AG10803 (cell line): ENCODE measurements at places on chromosomes 1 and 21.

DNA sequence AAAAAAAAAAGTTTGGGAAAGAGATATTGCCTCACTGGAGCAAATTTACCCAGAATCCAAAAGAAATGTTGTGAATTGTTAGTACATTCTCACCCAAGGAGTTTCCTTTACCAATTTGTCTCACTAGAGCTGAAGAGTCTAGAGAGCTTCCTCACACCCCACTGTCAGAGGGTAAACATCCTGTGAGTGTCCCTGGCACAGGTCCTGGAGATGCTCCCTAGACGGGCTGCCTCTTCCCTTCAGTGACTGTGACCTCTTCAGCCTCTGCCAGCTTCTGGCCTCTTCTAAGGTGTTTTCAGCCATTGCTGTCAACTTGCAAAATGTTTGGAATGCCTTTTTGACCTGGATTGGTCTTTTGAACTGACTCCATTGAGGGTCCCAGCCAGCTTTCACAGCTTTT lies 159.4 kb downstream of the DHRS3 start:
- DNase-seq = peak; percentile 40

DNA sequence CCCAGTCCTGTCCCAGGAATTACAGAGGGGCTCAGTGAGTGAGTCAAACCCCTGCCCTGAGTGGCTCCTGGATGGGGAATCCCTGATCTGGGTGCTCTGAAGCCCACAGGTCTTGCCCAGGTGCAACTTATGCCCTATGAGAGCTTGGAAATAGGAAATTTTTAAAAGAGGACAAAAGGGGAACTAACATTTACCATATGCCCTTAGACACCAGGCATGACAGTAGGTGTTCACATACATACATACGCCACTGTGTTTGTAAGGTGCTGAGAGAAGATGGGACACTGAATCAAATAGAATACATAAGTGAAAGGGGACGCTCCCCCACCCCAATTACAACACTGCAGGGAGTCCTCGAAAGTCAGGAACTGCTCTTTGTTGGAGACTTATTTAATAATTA lies 1.4 kb downstream of the CFAP45 start:
- no peak for DNase-seq

DNA sequence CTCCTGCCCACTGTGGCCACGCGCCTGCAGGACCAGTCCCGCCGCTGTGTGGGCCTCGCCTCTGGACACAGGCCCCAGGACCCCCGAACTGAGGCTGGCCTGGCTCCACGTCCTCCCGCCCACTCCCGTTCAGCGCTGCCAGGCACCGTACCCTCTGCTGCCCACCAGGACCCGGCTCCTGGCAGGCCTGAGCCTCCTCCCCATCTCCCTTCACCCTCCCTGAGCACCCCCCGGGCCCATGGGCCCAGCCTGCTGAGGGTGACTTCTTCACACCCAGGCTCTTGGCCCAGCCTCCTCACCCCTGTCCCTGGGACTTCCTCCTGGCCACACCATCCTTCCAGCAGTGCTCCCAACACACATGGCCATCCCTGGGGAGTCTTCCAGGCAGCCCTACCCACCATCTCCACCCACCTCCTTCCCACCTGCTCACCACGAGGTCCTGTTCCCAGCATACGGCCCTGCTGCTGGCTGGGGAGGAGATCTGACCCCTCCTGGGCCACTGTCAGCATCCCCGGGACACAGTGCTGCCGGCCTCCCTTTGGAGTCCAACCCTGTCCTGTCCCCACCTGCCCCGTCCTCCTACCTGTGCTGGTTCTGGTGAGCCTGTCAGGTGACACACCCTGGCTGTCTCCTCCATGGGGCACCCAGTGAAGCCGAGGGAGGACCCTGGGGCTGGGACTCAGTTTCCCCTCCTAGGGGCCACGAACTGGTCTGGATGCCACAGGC lies 53.7 kb downstream of the SLX9 start:
- no peak for DNase-seq

GRCh38 chr1:6124746-6125365 lies 55.3 kb downstream of the CHD5 start:
- no peak for DNase-seq

- DNase-seq = no peak
Observed at GRCh38 chr21:38054334-38054733, 138.1 kb upstream of the KCNJ6 start.

DNA sequence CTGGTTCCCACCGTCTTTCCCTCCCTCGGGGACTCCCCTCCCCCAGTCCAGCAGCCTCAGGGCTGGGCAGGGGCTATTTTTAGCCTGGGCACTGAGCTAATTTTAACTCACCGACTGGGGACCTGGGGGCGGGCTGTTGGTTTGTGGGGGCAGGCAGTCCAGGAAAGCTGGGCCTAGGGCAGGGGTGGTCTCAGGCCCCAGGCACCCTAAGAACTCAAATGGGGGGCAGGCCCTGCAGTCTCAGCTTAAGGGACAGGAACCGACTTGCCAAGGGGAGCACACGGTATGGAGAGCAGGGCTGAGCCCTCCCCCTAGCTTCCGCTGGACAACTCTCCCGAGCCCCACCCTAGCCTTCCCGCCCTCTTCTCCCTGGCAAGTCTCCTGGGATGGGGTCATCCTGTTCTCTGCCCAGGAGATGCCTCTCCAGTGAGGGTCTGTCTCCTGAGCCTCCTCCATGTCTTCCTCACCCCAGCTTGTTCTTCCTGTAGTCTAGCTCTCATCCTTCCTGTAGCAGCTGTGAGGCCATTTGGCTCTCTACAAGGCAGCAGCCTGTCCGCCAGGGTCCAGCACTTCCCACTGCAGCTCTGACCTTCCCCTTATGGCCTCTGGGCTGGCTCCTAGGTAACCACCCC lies 10.1 kb downstream of the MEF2D start:
- DNase-seq = no peak

DNA sequence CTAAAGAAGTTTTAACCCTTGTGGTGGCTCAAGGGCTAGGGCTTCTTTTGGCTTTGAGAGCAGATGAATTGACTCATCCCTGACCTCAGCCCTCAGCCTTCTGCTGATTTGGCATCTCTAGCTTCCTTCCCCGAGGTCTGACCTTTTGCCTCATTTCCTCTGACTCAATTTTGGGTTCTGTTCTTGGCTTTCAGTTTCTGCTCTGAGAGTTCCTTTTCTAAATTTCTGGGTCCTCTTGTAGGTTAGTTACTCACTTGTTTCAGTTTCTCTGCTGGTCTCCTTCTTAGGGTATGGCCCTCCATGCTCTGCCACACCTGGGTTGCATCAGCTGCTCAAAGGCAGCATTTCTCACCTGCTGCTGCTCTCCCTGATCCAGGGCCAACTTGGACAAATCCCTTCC lies 19.4 kb downstream of the PDE4B start:
- peak; percentile 86 for DNase-seq

- DNase-seq = no peak
Observed at GRCh38 chr1:240280560-240281322, 189.1 kb downstream of the FMN2 start.

DNA sequence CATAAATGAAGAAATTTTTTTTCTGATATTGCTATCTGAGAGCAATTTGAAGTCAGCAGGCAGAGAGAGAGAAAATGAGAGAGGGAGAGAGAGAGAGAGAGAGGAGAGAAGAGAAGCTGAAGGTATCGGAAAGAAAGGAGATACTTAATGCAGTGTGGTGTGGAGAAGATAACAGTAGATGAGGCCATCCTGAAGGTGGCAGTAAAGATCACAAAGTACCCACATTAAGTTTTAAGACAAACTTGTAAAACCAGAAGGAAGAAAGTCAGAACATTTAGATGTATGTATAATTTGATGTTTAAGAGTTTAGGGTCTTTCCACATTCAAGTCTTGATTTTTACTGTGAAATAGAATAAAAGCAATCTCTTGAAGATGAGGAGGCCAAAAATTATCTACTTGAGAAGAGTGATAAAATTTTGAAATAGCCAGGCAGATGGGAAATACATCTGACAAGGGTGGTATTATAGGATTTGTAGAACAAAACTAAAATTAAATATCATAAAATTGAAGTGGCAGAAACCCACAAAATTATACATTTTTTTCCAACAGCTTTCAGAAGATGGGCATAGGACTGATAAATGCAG lies 1753.4 kb downstream of the MRPL39 start:
- no peak for DNase-seq

GRCh38 chr1:111204201-111204982 lies 3.9 kb upstream of the DENND2D start:
- DNase-seq = no peak

DNA sequence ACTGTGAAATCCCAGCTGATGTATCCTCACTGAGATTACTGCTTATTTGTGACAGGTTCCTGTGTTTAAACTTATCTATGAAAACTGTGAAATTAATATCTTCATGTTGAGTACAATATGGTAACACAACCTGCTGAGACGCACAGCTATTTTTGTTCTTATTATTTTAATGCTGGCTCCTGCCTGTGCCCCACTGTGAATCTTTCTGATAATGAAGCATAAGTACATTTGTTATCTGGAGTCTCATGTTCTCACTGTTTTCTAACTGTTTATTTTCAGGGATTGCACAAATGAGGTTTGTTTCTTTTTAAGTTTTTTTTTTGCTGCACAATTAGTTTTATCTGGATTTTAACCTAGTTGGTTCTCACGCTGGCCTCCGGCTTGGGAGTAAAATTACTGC lies 39.9 kb upstream of the IFNAR2 start:
- DNase-seq = no peak

- peak; percentile 65 for DNase-seq
Observed at GRCh38 chr1:208243967-208244916, at the start of gene PLXNA2. Gene PLXNA2, minus strand, starts transcription at chr1:208244384. Its CDS starts 26,462 bp downstream, at chr1:208217922.

GRCh38 chr1:41850029-41850428 lies 68.7 kb downstream of the HIVEP3 start:
- DNase-seq = no peak

DNA sequence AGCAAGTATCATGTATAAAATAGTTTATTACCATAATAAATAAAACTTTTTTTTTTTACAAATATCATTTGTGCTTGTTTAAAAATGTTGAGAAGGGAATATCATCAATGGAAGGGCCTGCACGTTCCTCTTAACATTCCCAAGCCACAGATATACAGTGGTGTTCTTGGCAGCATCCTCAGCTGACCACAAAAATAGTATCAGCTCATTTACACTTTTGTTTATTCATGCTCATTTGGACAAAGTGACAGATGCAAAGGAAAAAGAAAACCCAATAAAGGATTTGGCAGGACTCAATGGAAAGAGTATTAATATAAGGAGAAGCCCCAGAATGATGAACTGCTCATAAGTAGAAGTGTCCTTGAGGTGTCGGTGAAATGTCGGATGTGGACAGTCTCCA lies 349.6 kb downstream of the HHAT start:
- DNase-seq = no peak

GRCh38 chr1:157137408-157138219 lies 581 bp downstream of the ETV3 start:
- peak; percentile 22 for DNase-seq

GRCh38 chr1:184163674-184164465 lies 112.3 kb downstream of the TSEN15 start:
- DNase-seq = peak; percentile 85

- DNase-seq = no peak
Observed at GRCh38 chr21:38958323-38958705, 152.6 kb downstream of the ETS2 start.

- DNase-seq = no peak
Observed at GRCh38 chr1:92458146-92458545, 28.6 kb downstream of the GFI1 start.

DNA sequence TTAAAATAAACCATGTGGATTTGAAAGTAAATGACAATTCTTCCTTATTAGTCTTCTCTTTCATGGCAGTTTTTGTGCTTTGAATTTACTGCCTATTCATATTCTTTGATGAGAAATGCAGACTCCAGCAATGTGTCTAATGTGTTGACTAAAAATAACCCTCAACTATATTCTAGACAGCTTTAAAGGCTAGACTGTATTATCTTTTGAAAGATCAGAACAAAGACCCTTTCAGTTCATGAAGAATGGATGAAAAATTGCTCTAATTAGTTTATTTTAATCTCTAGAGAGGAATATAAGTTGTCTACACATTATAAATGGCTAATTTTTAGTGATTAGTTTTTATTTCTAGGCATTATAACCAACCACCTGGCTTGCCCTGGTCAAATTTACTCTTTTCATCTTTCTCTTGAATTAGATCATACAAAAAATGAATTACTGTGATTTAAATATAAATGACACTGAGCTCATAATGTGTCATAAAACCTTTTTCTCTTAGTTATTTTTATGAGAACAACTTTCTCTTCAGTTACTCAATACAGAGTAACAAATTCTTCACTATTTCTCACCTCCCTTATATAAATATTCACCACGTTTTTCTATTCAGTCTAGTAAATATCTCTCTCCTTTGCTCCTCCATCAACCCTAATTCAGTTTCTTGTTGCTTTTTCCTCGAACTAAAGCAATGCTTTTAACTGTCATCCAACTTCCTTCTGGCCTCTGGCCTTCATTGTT lies 428.5 kb upstream of the TMPRSS15 start:
- no peak for DNase-seq

- no peak for DNase-seq
Observed at GRCh38 chr1:115705085-115705951, 63.2 kb downstream of the CASQ2 start.

GRCh38 chr1:60911966-60912697 lies 170.2 kb upstream of the NFIA start:
- no peak for DNase-seq

DNA sequence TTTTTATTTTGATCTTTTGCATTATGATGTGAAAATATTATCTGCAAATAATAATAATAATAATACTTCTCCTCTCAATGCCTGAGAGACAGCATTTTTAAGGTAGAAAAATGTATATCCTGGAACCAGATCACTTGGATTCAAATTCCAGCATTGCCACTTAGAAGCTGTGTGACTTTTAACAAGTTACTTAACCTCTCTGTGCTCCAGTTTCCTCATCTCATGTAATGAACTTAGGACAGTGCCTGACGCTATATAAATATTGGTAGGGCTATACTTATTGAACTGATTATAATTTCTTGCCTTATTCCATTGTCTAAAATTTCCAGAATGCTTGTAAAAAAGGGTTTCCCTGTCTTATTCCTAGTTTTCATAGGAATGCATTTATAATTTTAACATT lies 137.2 kb downstream of the IGSF21 start:
- no peak for DNase-seq

- DNase-seq = no peak
Observed at GRCh38 chr1:177172866-177173265, 2.1 kb downstream of the BRINP2 start.

GRCh38 chr1:109253803-109254620 lies 4.7 kb downstream of the CELSR2 start:
- DNase-seq = no peak

DNA sequence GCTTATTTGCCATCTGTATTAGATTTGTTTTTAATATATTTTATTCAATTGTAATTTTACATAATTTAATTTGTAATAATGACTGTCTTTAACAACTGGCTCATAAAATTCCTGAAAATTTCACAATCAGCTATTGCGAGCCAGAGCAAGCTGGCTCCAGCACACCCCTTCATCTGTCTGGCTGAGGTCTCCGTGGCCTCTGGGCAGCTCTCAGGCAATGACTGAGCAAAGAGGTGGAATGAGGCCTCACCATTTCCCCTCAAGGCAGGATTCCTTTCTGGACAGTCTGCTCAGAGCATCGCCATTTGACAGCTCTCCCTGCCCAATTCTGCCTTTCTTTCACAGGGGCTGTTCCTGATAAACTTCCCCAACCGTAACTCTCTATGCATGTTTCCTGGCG lies 5.8 kb upstream of the KANK4 start:
- peak; percentile 91 for DNase-seq
